Spleen (tissue), 13 donors: ENCODE measurements at places on chromosomes 3 and 15. TPM values are rescaled to one million over a fixed set of nuclear protein-coding genes. Genes with fewer than 3 reads are reported as not detected.

GRCh38 chr3:70728311-70728710 lies 415.9 kb upstream of the MDFIC2 start:
- H3K4me1 ChIP-seq = no peaks in the 10 kb centered on the region
- H3K4me3 ChIP-seq = no peak overlapping the region
- H3K36me3 ChIP-seq = no peaks in the 10 kb centered on the region
- H3K27me3 ChIP-seq = no peaks in the 10 kb centered on the region

DCBLD2 gene
- 3.1 TPM for total RNA-seq

- DNase-seq = no peak
- peaks cover 6% of the 10 kb centered on the region for H3K4me1 ChIP-seq
- no peaks in the 10 kb centered on the region for H3K36me3 ChIP-seq
- no peak overlapping the region for H3K4me3 ChIP-seq
Observed at GRCh38 chr15:70562906-70563305, 200.5 kb downstream of the UACA start.

DNA sequence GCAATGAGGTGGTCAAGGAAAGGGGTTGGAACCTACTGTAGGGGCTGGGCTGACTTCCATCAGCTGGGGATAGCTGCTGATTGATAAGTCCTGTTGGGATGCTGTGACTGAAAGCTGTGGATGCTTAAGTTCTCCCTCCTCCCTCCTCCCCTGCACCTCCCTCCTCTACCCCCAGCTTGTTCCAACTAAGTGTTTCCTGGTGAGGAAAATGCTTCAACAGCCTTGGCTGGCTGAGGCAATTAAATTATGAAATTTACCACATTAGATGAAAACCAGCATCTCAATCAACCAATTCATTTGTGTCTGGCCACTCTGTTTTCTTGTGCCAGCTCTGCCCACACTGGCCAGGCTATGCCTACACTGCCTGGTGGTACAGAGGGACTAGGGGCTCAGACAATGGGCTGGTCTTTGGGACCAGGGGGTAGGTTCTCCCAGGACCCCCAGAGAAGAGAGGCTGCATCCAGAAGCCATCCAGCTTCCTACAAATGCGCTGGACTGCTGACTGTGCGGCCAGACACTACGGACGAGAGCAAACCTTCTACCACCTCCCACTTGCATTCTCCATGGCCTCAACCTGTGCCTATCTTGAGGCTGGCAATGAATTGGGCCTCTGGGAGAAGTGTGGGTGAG lies 2.5 kb downstream of the KLHL25 start:
- DNase-seq = no peak
- no peak overlapping the region for H3K27ac ChIP-seq
- H3K36me3 ChIP-seq = no peaks in the 10 kb centered on the region
- H3K4me3 ChIP-seq = no peak overlapping the region
- peaks cover 25% of the 10 kb centered on the region for H3K4me1 ChIP-seq
- H3K27me3 ChIP-seq = no peaks in the 10 kb centered on the region

DNA sequence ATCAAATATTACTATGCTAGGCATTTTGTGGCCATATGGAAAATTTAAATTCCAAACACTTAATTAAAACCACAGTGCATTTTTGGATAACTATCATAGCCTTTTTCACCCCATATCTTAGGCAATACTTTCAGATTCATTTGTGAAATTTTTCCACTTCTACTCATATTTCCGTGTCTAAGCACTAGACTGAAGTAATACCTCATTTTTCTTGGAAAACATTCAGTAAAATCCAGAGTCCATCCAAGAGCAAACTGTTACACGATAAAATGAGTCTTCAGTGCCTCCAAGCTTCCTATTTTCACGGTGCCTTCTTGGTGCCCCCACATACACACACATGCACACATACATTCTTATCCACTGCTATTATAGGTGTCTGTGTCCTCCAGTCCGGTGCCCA lies 845.9 kb downstream of the TBL1XR1 start:
- no peak overlapping the region for H3K27ac ChIP-seq
- H3K36me3 ChIP-seq = no peaks in the 10 kb centered on the region
- DNase-seq = no peak

ARPP19 gene
- 111 TPM for total RNA-seq

GRCh38 chr3:42667523-42668412 lies 14.3 kb downstream of the ZBTB47 start:
- H3K4me3 ChIP-seq = no peak overlapping the region
- H3K27me3 ChIP-seq = peaks cover 4% of the 10 kb centered on the region
- H3K27ac ChIP-seq = no peak overlapping the region
- peaks cover 18% of the 10 kb centered on the region for H3K36me3 ChIP-seq

- no peaks in the 10 kb centered on the region for H3K36me3 ChIP-seq
- no peak overlapping the region for H3K4me3 ChIP-seq
- no peak for DNase-seq
- H3K4me1 ChIP-seq = peaks cover 44% of the 10 kb centered on the region
- H3K27me3 ChIP-seq = no peaks in the 10 kb centered on the region
Observed at GRCh38 chr15:100903168-100903554, 16.0 kb upstream of the LRRK1 start.

UROC1 gene
- not detected for total RNA-seq

DNA sequence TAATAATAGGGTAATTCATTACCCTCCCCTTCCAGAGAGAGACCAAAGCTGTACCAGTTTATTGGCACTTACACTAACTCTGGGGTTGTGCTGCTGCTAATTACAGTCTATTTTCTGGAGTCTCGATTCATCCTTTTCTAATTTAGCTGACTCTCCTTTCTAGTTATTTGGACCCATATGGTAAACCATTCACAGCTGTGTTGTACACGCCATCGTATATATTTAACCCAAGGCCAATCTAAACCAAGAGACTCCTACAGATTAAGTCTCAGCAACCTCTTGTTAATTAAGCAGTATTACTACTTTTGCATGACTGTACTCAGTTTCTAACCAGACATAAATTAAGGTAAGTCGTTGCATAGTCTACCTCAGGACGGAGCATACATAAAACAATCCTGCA lies 22.5 kb downstream of the ANXA2 start:
- H3K4me1 ChIP-seq = peaks cover 61% of the 10 kb centered on the region
- DNase-seq = no peak
- H3K27me3 ChIP-seq = no peaks in the 10 kb centered on the region
- no peak overlapping the region for H3K27ac ChIP-seq

DNA sequence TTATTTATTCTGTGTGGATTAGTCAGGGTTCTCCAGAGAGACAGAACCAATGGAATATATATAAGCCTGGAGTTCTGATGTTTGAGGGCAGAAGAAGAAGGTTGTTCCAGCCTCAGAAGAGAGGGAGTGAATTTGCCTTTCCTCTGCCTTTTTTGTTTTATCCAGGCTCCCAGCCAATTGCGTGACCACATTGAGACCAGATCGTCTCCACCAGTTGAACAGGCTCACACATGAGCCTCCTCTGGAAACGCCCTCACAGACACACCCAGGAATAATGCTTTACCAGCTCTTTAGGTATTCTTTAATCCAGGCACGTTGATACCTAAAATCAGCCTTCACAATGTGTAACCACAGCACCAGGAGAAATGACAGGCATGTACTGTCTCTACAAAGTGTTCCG lies 923.1 kb downstream of the TBL1XR1 start:
- no peaks in the 10 kb centered on the region for H3K36me3 ChIP-seq
- no peak overlapping the region for H3K4me3 ChIP-seq
- H3K4me1 ChIP-seq = no peaks in the 10 kb centered on the region

GRCh38 chr15:94970096-94970495 lies 738.7 kb downstream of the MCTP2 start:
- no peak for DNase-seq
- H3K4me1 ChIP-seq = peaks cover 8% of the 10 kb centered on the region
- no peak overlapping the region for H3K4me3 ChIP-seq
- no peaks in the 10 kb centered on the region for H3K36me3 ChIP-seq
- H3K27me3 ChIP-seq = no peaks in the 10 kb centered on the region

CACNA1D gene
- total RNA-seq = 22.1 TPM

- H3K36me3 ChIP-seq = no peaks in the 10 kb centered on the region
- no peaks in the 10 kb centered on the region for H3K4me1 ChIP-seq
- H3K4me3 ChIP-seq = no peak overlapping the region
- no peaks in the 10 kb centered on the region for H3K27me3 ChIP-seq
Observed at GRCh38 chr3:107468782-107469181, 54.0 kb upstream of the BBX start.

DNA sequence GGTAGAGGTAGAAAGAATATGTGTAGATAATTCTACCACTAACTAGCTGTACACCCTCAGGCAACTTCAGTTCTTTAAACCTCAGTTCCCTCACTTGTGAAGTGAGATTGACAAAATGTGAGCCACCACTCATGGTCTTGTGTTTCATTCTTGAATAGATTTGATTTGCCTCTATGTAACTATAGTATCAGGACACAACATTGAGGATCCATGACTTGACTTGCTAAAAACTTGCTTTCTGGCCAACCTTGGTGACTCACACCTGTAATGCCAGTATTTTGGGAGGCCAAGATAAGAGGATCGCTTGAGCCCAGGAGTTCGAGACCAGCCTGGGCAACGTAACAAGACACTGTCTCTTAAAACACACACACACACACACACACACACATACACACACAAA lies 115.8 kb upstream of the FLNB start:
- DNase-seq = no peak
- H3K27ac ChIP-seq = no peak overlapping the region

DNA sequence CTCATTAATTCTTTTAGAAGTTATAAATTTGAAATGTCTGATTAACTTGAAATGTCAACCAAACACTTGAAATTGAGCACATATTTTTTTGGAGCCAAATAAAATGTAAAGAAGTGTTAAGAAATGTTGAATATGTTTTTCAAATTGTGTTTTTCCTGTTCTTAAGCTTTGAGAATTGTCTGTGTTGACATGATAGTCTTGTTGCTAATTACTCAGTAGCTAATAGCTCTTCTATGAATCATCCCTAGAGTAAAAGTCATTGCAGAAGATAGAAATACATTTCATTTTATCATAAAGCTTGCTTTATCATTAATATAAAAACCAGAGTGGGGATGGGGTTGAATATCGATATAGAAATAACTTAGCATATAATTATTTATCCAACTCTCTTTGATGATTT lies 41.9 kb upstream of the ABHD10 start:
- H3K36me3 ChIP-seq = peaks cover 12% of the 10 kb centered on the region
- no peaks in the 10 kb centered on the region for H3K27me3 ChIP-seq

- H3K4me3 ChIP-seq = no peak overlapping the region
- H3K36me3 ChIP-seq = no peaks in the 10 kb centered on the region
- DNase-seq = no peak
- peaks cover 7% of the 10 kb centered on the region for H3K27me3 ChIP-seq
Observed at GRCh38 chr3:138598534-138598933, 4.5 kb upstream of the CEP70 start.

- H3K4me1 ChIP-seq = no peaks in the 10 kb centered on the region
- H3K4me3 ChIP-seq = no peak overlapping the region
- no peak for DNase-seq
- H3K27ac ChIP-seq = no peak overlapping the region
Observed at GRCh38 chr3:131756405-131756804, 253.6 kb upstream of the MRPL3 start.

MST1R gene
- total RNA-seq = 3.1 TPM
